NCI-H524 (cell line): ENCODE measurements at places on chromosomes 12 and 14.

- DNase-seq = no peak
Measured at GRCh38 chr12:30624009-30624408, 71.7 kb downstream of the IPO8 start.

DNA sequence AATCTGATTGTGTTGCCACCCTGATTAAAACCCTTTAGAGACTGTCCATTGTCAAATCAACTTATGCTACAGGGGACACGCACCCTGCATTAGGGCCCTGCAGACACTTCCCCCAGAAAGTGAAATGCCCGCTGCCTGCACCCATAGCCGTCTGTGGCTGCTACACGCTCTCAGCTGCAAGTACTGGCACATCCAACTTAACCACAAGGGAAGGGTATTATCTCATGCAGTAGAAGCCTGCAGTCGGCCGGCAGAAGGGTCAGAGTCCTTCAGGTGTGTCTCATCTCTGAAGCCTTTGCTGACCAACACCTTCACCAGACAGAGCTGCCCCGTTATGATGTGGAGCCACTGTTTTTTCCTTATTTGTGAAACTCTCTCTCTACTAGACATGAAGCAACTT, 20.8 kb downstream of the CFAP251 start:
- DNase-seq = no peak

DNA sequence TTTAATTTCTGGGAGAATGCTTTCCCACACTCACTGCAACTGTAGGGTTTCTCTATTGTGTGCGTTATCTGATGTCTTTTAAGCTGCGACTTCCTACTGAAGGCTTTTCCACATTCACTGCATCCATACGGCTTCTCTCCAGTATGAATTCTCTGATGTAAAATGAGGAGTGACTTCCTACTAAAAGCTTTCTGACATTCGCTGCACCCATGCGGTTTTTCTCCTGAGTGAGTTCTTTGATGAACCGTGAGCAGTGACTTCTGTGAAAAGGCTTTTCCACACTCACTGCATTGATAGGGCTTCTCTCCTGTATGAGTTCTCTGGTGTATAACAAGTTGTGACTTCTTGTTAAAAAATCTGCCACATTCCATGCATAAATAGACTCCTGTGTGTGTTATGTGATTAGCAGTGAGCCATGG, 29.7 kb downstream of the ZNF605 start:
- DNase-seq = no peak

DNA sequence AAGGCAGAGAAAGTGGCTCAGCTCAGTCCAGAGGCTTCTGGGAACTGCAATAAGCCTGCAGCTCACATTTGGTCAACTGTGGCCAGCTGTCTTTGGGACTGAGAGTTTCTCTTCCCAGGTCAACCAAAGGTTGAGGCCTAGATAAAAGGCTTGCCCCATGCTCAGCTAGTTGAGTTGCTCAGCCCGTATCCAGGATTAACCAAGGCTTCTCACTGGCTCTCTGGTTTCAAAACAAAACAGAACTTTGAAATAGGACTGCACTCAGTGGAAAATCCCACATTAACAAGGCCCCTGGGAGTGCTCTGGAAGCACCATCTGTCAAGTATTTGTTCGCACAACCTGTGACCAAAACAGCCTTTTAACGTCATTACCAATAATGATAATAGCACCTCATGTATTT, 40.3 kb upstream of the NUAK1 start:
- peak; percentile 95 for DNase-seq
